GM12892 (cell line): ENCODE measurements at places on chromosomes 4 and X.

DNA sequence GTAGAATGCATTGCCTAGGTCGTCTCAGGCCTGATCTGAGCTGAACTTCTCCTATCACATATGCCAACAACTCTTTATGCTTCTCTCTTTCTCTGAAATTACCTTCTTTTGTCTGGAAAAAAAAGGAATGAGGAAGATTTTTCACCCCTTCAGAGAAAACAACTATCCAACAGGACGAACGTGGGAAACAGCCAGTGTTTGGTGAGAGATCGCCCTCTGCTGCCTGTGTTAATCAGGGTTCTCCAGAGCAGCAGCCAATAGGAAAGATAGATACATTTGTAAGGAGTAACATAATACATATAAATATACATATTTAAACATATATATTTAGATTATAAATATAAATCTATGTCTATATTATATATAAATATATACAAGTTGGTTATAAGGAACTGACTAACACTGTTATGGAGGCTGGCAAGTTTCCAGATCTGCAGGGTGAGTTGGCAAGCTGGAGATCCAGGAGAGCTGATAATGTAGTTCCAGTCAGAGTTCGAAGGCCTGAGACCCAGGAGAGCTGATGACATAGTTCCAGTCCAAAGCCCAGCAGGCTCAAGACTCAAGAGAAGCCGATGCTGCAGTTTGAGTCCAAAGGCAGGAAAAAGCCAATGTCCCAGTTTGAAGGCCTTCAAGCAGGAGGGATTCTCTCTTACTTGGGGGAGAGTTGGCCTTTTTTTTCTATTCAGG lies 13.3 kb downstream of the CETN2 start:
- DNase-seq: no peak

DNA sequence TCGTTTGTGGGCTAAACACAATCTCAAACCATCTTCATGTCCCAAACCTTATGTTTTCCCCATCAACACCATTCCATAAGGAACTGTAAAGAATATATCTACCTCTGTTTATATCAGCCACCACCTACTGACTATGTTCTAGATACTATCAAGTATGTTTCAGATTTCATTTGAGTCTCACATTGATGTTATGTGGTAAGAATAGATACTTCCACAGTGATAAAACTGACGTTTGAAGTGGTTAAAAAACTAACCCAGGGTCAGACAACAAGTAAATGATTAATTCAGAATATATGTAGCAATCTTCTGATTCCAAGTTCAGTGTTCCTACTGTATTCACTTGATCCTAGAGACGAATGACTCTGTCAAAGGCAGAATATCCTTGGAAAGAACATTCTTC lies 156.8 kb upstream of the RASGEF1B start:
- no peak for DNase-seq

DNA sequence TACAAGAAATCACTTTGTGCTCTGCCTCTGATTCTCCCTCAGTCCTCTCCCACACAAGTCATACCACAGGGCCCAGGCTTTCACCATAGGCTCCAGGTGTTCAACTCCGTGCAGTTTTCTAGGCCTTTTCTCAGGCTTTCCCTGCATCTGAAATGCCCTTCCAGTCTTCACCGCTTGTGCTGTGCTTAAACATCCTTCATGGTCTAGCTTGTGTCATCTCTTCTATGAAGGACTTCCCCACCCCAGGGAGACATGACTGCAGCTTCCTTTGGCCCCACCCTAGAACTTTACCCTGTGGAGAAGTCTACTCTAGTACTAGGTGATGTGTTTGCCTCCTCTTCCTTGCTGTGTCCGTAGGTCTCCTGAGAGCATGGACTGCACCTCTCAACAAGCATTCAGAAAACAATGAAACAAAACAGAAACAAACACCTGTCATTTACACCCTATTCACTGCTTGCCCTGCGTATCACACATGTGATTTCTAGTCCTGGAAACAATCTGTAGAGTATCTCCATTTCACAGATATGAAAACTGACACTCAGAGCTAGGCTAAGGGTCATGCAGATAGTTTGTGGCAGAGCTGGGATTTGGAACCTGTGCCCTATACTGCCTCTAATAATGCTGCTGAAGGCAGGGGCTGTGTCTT lies 22.7 kb upstream of the LEF1 start:
- DNase-seq: no peak

GRCh38 chrX:9416562-9417348 lies 48.1 kb upstream of the TBL1X start:
- no peak for DNase-seq

GRCh38 chr4:134906404-134907023 lies 704.9 kb upstream of the PABPC4L start:
- DNase-seq: no peak

- DNase-seq: no peak
These were observed 94.6 kb upstream of the FAM47C start for GRCh38 chrX:36913551-36913950.

GRCh38 chrX:120672389-120672788 lies 42.5 kb upstream of the C1GALT1C1 start:
- no peak for DNase-seq

GRCh38 chr4:34139346-34139745 lies 2105.0 kb downstream of the ARAP2 start:
- DNase-seq: no peak

DNA sequence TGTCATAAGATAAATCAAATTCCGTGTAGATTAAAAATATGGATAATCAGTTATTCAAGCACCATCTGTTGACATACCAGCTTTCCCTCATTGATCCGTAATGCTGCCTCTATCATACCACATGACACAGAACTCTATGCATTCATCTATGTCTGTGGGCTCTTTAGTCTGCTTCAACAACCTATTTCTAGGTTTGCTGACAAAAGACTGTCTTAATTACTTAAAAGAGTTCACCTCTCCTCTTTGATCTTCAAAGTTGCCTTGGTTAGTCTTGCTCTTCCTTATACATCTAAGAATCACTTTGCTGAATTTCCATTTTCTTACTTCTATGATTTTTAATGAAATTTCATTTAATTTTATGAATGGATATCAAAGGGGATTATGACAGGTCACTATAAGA lies 57.0 kb upstream of the PRSS48 start:
- no peak for DNase-seq

- no peak for DNase-seq
These were observed 95.4 kb downstream of the SHOX start for GRCh38 chrX:725971-726370.

DNA sequence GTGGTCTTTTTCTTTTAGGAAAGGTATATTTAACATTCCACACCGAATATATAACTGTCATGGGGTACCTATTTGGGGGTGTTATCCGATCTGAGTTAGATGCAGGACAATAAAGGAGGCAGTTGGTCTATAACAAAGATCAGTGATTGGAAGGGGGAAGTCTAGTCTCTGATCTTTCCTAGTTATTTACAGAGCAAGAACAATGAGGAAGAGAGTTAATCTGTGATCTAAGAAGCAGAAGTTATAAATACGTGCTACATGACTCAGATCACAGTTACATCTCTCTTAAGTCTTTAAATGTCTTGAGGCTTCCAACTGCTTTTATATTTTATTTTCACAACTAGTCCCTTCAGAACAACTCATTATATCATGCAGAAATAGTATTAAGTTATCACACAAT lies 33.2 kb upstream of the ARMCX4 start:
- DNase-seq: no peak

DNA sequence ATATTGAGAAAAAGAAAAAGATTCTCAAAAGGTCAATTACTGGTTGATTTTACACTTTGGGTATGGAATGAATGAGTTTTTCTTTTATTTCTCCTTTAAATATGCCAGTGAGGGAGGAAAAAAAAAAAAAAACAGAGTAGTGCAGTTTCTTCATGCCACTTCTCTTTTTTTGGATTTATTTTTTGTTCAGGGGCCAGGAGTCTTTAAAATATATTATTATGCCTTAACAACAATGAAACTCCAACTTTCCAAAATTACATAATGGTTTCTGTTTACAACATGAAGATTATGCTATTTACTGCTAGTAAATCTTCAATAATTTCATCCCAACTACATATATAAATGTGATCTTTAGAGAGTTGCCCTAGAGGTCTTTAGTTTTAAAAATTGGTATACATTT lies 31.9 kb downstream of the DTHD1 start:
- no peak for DNase-seq

DNA sequence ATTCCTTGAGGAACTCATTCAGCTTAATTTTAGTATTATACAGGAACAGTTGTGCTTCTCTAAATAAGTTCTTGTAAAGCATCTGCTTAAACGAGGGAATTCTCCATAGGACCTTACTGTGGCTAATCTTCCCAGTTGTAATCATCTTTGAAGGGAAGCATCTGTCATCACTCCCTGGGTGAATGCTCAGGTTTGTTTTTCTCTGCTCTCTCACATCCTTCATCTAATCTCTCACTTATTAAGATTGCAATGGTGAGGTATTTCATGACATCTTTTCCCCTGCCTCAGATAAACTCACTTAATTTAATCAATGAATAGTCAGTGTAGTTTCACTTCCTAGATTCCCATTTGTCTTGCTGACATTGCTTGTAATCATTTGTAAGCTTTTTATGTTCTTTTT lies 121.8 kb upstream of the ADAMTS3 start:
- no peak for DNase-seq

DNA sequence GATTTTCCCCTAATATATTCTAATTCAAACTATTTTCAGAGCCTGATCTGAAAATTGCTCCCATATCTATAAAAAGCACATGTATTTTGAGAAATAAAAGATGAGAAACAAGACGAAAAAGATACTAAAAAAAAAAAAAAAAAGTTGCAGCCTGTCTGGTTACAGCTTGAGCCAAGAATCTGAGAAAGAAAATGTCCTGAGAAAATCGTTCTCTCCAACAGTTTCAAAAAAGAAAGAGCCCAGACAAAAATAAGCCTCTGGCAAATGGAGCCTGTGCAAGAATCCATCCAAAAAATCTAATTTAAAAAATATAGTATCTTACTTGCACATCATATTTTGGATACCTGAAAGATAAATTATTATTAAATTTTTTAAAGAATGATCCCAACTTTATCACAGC lies 163.0 kb upstream of the TBL1X start:
- DNase-seq: no peak

DNA sequence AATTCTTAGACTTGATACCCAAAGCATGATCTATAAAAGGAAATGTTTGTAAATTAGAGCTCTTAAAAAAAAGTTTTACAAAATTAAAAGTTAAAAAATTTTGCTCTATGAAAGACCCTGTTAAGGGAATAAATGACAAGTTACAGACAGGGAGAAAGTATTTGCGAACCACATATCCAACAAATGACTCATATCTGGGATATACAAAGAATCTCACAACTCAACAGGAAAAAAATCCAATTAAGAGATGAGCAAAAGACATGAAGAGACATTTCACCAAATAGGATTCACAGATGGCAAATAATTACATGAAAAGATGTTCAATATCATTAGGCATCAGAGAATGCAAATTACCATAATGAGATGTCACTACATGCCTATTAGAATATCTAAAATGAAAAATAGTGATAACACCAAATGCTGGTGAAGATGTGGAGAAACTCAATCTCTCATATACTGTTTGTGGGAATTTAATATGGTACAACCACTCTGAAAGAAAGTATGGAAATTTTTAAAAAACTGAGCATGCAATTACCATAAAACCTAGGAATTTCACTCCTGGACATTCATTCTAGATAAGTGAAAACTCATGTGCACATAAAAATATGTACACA lies 100.8 kb upstream of the EOLA2 start:
- DNase-seq: no peak

DNA sequence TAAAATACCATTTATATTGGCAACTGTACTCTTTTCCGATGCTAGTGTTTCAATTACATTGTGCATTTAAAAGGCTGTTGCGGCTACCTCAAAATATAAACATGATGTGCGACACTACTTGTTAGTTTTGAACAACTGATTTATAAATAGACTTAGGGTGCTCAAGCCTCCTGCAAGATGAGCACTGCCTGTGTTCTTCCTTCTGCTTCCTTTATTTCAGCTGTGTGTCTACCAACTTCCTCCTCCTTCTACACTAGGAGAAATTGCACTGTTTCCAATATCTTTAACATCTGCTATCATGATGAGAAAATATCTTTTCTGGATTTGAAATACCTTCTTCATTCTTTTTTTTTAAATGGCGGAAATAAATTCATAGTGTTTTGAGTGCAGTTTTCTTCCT lies 24.0 kb downstream of the TET2 start:
- no peak for DNase-seq

- DNase-seq: no peak
These were observed 73.2 kb upstream of the UCP1 start for GRCh38 chr4:140641789-140642439.

DNA sequence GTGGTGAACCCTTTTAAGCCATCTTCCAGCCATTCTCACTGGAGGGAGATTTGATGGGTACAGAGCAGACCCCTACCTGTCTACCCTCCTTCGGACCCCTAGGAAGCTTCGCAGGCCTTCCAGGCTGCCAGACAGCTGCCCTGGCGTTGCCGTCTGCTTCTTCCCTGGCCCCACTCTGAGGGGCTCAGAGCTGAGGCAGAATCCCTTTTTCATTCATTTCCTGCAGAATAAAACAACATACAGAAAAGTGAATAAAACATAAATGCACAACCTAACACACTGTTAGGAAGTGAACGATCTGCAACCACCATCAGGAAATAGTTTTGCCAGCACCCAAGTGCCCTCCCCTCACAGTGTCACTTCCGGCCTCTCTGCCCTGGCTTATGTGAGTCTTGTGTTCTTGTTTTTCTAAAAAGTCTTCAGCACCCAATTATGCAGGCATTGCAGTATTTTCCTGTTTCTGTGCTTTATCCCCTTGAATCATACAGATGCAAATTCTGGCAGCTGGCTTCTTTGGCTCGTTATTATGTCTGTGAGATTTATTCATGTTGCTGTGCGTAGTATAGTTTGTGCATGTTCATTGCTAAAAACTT lies 5.6 kb upstream of the ADD1 start:
- no peak for DNase-seq

DNA sequence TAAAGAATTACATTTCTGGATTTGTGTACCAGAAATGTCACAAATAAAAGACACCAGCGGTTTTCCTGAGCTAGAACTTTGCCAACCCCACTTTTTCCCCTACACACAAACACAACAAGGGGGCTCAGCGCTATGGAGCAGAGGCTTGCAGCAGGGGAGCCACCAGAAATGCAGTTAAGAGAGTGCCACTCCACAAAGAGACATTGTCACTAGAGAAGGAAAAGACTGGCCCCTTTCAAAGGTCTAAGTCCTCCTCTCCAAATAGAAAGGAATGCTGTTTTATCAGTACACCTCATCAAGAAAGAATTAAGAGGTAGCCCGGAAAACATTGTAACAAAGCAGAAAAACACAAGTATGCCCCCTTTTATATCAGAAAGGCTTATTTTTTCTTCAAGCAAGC lies 419.5 kb downstream of the HNRNPD start:
- no peak for DNase-seq

- DNase-seq: no peak
These were observed 249.7 kb downstream of the RAPGEF2 start for GRCh38 chr4:159352609-159353008.

GRCh38 chr4:98659106-98659592 lies 738 bp upstream of the TSPAN5 start:
- DNase-seq: no peak

- DNase-seq: no peak
These were observed 19.0 kb upstream of the GLUD2 start for GRCh38 chrX:121028419-121028818.

- DNase-seq: no peak
These were observed 82.9 kb upstream of the EXOC1L start for GRCh38 chr4:55736605-55737183.

GRCh38 chrX:17024886-17025285 lies 78.4 kb downstream of the REPS2 start:
- no peak for DNase-seq

- no peak for DNase-seq
These were observed 52.3 kb upstream of the NKX1-1 start for GRCh38 chr4:1458581-1458980.
